Renal cortical epithelial cell (primary cell): ENCODE measurements at places on chromosomes 2 and 18. TPM values are rescaled to one million over a fixed set of nuclear protein-coding genes. Genes with fewer than 3 reads are reported as not detected.
A peak's percentile ranks its signal among the peaks of the same experiment; 100 is the strongest.

The GPC1 gene
- total RNA-seq, result 18.1 and 49.9 TPM in 2 replicates

The FRZB gene
- not detected in 2 replicates for total RNA-seq

The TMEM169 gene
- 4.3 and 11.8 TPM in 2 replicates for total RNA-seq

The DSG1 gene
- not detected in 2 replicates for total RNA-seq

The TEKT4 gene
- total RNA-seq, result 0.10 TPM in 1 of 2 replicates, not detected in the other

The RPRM gene
- total RNA-seq, result 0.30 TPM in 1 of 2 replicates, not detected in the other

DNA sequence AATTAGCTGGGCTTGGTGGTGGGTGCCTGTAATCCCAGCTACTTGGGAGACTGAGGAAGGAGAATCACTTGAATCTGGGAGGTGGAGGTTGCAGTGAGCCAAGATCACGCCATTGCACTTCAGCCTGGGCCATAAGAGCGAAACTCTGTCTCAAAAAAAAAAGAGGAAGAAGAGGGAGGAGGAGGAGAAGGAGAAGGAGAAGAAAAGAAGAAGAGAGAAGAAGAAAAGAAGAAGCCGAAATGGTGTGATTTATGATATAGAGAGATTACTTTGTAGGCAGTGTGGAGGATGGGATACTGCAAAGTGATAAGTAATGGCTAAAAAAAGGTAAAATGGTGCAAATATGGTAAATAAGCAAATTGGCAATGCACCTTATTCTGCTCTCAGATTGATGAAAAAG is 25.1 kb downstream of the THNSL2 start:
- no peak for DNase-seq

GRCh38 chr2:152587187-152587947 is 129.9 kb downstream of the PRPF40A start:
- no peak for DNase-seq

DNA sequence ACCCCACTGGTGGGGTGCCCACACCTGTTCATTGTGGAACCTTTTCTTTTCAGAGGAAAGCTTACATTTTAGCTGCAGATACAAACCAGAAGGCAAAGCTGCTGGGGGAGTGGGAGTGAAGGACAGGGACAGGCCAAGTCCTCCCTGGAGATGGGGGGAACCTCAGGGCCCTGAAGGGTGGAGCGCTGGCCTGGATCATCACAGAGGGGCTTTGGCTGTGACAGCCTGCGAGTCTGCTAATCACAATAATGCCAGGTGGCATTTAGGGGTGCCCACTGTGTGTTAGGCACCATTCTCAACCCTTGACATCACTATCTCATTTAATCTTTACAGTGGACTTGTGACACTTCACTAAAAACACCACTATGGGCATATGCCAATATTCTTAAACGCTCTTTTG is 27.4 kb downstream of the KCTD1 start:
- DNase-seq, result no peak

GRCh38 chr18:56825321-56825720 is 174.2 kb downstream of the WDR7 start:
- DNase-seq, result no peak

GRCh38 chr2:22281033-22281432 is 1103.9 kb upstream of the KLHL29 start:
- peak; percentile 45 for DNase-seq

GRCh38 chr18:984004-984403 is 79.3 kb downstream of the ADCYAP1 start:
- no peak for DNase-seq

DNA sequence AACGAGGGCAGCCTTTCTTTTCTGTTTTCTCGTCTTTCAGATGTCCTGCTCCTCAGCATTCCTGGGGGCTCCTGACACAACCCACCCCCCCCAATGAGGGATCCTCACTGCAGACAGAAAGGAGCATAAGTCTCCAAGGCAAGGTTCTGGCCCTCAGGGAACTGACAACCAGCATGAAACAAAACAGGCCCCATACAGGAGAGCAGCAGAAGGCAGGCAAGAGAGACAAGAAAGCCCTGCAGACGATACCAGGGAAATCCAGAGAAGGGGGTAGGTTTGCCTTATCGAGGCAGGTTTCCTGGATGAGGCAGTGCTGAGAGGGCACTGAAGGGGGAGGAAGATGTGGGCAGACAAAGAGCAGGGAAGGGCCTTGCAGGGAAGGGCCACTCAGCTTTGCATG is 103.9 kb upstream of the EPAS1 start:
- DNase-seq, result no peak

GRCh38 chr2:236307641-236308040 is 43.4 kb upstream of the ASB18 start:
- DNase-seq, result no peak

GRCh38 chr2:183029219-183029618 is 9.0 kb downstream of the NCKAP1 start:
- DNase-seq, result no peak

DNA sequence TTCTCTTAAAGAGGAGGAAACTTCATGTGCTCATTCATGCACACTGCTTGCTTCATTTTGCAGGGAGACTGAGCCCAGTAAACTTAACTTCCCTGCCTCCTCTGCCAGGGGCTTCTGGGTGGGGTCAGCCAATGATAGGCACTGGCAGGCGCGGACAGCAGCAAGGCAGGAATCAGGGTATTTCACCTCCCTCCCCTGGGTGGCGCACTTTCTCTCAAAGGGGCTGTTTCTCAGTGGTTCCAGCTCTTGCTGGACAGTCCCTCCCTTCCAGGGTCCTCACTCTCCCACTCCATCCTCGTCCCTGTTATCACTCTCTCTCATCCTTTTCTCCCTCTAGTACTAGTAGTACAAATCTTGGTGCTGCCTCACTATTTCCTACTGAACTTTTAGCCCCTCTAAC is 320.5 kb upstream of the ZNF521 start:
- DNase-seq, result no peak

DNA sequence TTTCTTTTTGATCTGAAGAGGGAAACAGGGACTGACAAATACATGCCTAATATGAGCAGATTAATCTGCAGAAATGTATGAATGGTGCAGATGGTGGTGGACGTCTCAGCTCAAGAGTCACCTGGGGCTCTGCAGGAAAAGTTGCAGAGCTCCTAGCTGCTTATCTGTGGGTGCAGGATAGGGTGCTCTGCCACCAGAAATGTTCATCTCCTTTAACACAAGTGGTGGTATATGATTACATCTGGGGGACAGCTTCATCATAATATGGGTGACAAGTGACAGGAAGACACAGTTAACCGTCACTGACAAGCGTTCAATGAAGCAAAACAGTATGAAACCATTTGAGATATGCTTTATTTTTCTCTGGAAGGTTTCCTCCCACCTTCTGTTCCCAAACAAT is 121.2 kb upstream of the LINC00305 start:
- DNase-seq, result no peak
